ENCODE measurements at places on chromosomes 1 and 21. TPM values are rescaled to one million over a fixed set of nuclear protein-coding genes. Genes with fewer than 3 reads are reported as not detected.

Gene SPRR2A
- not detected for polyA plus RNA-seq

Gene INSRR
- polyA plus RNA-seq: not detected

Gene FRRS1
- not detected for polyA plus RNA-seq

Gene OR2L8
- polyA plus RNA-seq: not detected

Gene PCSK9
- polyA plus RNA-seq: not detected

Gene OR2M5
- polyA plus RNA-seq: not detected

Gene NR1I3
- polyA plus RNA-seq: not detected

Gene KIF21B
- 9.9 TPM for polyA plus RNA-seq

Gene LCE1B
- polyA plus RNA-seq: not detected

Gene DENND2C
- 0.47 TPM for polyA plus RNA-seq
